ENCODE measurements at places on chromosomes 11 and 22. TPM values are rescaled to one million over a fixed set of nuclear protein-coding genes. Genes with fewer than 3 reads are reported as not detected.

APOL1 gene
- total RNA-seq: 22.2 TPM

TNNI2 gene
- 1.6 TPM for total RNA-seq

FAM181B gene
- total RNA-seq: 0.33 TPM

GRCh38 chr22:28450109-28450508 lies 229.5 kb downstream of the TTC28 start:
- no peak for DNase-seq

- DNase-seq: no peak
Measured at GRCh38 chr11:129248618-129249017, 56.5 kb upstream of the ARHGAP32 start.

- no peak for DNase-seq
Measured at GRCh38 chr11:86589856-86590589, 82.4 kb downstream of the ME3 start.

DNA sequence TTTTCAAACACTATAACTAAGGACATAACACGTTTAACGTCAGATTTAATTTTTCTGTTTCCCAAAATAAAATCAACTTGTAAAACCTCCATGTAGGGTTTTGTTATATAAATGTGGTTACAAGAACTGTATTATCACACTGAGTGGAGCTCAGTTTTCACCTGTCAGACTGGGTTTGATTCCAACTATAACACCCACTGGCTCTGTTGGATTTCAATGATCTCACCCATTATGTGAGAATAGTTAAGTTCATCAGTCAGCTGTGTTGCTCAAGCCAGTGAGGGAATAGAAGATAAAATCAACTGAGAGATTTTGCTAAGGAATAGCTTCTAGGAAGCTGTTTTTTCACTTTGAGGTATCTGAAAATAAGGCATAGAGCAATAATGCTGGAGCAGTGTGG lies 5.1 kb upstream of the OR52R1 start:
- DNase-seq: no peak

DNA sequence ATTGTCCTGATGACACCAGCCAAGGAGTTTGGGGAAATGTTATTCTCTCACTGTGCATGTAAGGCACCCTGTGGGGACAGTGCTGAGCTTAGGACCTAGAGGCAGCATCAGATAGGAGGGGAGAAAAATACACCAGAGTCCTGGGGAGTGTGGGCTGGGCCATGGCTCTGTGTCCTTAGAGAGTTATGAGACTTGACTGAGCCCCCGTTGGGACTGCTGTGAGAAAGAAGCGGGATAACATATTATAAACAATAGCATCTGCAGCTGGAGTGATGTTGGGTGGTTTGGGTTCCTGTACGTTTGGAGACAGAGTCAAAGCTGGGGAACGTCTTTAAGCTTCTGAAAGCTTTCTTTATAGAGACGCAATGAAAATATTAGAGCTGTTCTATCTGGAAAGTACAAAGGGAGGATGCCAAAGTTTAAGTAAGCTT lies 90.9 kb upstream of the CRTAM start:
- DNase-seq: no peak

DNA sequence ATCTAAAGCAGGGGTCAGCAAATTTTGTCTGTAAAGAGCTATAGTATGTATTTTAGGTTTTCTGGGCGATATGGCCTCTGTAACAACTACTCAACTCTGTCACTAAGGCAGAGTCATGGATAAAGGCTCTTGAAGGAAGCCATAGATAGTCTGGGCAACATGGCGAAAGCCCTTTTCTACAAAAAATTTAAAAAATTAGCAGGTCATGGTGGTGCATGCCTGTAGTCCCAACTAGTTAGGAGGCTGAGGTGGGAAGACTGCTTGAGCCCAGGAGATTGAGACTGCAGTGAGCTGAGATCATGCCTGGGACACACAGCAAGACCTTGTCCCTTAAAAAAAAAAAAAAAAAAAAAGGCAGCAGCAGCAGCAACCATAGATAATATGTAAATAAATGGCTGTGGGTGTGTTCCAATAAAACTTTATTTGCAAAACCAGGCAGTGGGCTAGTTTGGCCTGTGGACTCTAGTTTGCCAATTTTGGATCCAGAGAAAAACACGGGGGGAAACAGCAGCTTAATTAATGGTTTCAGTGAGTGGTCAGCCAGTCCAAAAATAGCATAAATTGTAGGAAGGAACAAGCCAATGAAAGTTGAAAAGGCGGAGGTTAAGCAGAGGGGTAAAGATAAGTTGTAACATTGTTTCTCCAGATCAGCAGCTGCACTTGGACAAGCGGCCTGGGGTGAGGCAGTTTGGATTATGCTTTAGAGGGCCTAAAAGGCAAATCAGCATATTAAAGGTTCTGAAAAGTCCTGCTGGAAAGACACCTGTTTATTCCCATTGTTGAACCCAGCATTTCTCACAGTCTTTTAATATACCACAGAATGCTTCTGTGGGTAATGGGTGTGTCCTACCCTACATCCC lies 62.6 kb downstream of the KIAA1671 start:
- DNase-seq: no peak

GRCh38 chr11:65717906-65718305 lies 2.7 kb downstream of the RNASEH2C start:
- DNase-seq: no peak

- no peak for DNase-seq
Measured at GRCh38 chr11:78405805-78406204, 11.8 kb downstream of the GAB2 start.

DNA sequence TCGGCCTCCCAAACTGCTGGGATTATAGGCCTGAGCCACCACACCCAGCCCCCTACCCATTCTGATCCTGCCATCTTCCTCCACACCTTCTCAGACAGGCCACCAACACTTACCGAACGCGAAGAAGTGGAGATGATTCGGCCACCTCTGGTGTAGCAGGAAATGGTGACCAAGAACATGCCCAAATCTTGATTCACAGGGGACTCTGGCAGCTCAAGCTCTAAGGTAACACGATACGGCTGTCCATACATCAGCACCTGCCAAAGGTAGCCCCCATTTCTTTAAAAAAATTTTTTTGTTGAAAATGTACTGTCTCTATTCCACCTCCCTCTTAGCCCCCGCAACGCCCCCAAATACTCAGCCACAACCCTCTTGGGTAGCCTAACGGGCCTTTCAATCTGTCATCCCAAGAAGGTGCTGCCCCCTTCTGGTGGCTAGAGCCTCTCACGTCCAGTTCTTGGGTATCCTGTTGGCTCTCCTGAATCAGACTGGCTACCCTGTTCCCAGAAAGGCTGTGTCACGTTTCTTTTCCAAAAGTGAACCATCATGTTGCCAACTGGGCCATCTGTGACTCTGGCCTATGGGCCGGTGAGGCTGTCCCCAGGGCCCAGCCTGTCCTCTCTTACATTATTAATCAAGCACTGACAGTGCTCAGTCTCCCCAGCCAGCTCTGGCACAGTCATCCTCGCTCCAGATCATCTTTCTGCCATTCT lies 5.3 kb upstream of the LRRN4CL start:
- peak; percentile 66 for DNase-seq

All from breast epithelium (tissue), 4 donors.